ENCODE measurements at places on chromosomes 5 and 9. TPM values are rescaled to one million over a fixed set of nuclear protein-coding genes. Genes with fewer than 3 reads are reported as not detected.
A peak's percentile ranks its signal among the peaks of the same experiment; 100 is the strongest.

- DNase-seq: no peak
Observed at GRCh38 chr5:168014433-168015123, 276.9 kb upstream of the WWC1 start.

SPINK13 gene
- not detected for total RNA-seq

C9orf85 gene
- 9.2 TPM for total RNA-seq

DNA sequence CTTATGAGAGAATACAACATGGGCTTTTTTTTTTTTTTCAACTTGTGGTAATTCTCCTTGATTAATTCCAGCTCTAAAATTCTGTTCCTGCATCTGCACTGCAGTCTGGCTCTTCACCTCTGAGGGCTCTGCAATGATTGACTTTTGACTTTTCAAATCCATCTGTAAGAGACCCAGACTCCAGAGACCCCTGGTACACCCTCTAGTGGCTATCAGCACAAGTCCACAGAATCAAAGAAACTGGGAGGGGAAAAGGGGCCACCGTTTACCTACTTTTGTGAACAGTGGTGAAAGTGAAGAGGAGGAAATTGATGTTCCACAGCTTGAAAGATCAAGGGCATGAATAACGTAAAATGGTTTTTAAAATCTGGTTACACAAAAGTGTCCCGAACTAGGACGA lies 151.6 kb downstream of the SLIT3 start:
- no peak for DNase-seq

DNA sequence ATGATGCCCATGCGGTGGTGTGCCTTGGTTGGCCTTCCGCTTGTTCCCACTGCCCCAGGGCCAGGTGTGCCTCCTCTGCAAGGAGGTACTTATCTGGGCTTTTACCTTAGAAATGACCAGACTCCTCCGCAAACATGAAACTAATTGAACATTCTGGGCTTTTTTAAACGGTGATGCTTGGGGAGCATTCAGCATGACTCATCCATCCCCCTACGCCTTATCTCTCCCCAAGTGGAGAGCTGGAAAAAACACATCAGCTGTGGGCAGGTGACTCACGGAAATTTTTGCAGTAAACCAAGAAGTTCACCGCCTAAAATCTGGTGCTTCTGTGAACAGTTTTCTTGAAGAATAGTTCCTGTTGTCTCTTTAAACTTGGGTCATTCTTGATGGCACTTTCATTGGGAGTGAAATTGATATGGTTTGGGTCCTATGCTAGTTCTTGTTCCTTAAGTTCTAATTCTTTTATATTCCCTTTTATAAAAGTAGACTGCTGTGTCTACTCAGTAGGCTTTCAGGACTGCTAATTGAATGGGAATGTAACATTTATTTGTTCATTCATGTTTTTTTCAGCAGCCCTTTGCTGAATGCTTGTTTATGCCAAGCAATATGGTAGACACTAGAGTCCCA lies 39.6 kb downstream of the SFXN1 start:
- no peak for DNase-seq

BTNL3 gene
- total RNA-seq: not detected

SLC1A1 gene
- not detected for total RNA-seq

PAX5 gene
- 88.9 TPM for total RNA-seq

DNA sequence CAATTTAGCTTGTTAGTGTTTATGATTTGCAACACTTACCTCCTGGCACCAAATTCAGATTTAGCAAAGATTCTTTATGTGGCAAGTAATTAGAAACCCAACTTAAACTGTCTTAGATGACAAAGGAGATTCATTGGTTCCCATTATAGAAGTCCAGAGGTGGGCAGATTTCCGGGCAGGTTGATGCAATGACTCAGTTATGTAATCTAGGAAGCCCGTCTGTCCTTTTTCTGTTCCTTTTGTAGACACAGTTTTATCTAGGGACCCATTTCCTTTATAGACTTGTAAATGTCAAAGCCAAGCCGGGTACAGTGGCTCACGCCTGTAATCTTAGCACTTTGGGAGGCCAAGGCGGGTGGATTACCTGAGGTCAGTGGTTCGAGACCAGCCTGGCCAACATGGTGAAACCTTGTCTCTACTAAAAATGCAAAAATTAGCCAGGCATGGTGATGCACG lies 20.3 kb upstream of the ANKRD33B start:
- peak; percentile 47 for DNase-seq

DNA sequence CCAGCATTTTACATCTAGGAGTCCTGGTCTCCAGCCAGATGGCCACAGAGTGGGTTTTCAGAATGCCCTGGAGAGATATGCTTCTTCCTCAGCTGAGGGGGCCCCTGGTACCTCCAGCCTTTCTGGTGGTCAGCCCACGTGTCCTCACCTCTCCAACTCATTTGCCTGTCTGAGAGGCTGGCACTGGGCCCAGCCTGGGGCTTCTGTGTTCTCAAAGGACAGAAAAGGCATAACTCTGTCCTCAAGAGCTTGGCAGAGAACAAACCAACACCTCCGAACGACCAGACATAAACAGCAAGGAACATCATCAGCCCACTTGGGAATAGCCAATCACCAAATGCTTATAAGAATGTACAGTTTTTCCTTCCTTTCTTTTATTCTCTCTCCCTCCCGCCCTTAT lies 17.1 kb downstream of the ENG start:
- DNase-seq: no peak

TRIM23 gene
- total RNA-seq: 32.1 TPM

- no peak for DNase-seq
Observed at GRCh38 chr5:143986516-143987212, 174.7 kb downstream of the HMHB1 start.

DNA sequence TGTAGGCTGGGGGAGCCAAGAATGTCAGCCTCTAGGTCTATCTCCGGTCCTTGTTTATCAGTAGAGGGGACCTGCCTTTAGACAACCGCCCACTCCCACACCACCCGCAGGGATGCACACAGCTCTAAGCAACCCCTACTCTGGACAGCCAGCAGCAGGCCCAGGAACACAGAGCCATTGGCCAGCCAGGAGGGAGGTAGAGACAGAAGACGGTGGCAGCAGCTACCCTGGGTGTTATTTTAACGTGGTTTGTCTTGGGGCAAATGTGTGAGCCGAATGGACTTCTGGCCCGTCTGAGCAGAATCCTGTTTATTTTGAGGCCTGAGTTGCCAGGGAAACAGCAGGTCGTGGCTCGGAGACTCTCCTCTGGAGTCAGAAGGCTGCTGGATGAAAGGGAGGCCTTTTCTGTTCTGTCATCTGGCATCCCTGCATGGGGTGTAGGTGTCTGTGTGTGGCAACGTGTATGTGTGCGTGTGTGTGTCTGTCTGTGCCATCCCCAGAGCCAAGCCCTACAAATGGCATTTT lies 382 bp upstream of the FGF1 start:
- DNase-seq: no peak

- DNase-seq: no peak
Observed at GRCh38 chr9:95644377-95644776, 127.6 kb upstream of the PTCH1 start.

DNA sequence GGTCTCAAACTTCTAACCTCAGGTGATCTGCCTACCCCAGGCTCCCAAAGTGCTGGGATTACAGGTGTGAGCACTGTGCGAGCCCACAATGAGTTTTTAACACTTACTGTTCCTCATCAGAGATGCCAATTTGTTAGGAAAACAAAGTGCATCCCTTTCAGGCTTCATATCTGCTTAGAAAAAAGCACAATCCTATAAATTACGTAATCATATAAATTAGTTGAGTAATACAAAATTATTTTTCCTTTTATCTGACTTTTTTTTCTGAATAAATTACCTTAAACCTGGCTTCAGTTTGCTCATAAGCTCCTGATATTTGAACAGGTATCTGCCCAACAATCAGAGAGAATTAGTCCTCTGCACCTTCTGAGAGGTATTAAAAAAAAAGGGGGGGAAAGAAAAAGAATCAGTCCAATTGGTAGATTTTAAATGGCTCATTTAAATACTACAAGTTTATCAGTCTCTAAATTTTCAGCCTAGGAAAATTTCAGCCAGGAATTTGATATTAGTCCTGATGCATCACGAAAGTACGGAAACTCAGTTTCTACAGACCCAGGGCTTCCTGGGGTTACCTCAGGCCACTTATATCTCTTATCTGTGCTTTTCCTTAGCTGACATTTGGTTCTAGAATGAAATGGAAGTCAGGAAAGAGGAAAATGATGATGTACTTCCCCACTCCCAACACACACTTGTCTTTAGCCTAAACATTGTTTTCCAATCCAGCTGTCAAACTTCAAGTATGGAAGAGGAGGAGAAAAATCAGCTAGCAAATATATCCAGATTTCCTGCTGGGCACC lies 26.8 kb downstream of the ITGA1 start:
- DNase-seq: no peak

DNA sequence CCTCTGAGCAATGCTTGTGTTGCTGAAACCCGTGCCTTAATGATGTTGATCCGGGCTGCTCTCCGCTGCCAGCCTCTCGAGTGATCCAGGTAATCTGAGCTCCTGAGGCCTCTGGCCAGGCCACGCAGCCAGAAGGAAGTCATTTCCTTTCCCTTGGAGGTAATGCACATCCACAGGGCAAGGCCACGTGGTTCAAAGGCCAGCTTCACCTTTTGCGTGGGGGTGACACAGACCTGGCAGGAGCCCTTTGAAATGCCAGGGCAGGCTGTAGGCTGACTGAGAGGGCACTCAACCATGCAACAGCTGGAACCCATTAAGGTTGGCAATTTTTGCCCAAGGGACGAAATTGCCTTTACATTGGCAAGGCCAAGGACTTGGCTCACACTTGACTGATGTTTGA lies 80.4 kb downstream of the LIX1 start:
- DNase-seq: no peak

RLN2 gene
- not detected for total RNA-seq

HDAC3 gene
- total RNA-seq: 128 TPM

GRCh38 chr9:127847178-127847510 lies 7.3 kb downstream of the ENG start:
- no peak for DNase-seq

IRX1 gene
- total RNA-seq: not detected

CHMP5 gene
- 57.1 TPM for total RNA-seq

ARHGEF28 gene
- not detected for total RNA-seq

GRCh38 chr5:50727149-50727496 lies 60.7 kb downstream of the PARP8 start:
- no peak for DNase-seq
